NCI-H510A treated with DMSO at 0.1 percent for 48 hours (cell line): ENCODE measurements at places on chromosomes 16 and 17.

DNA sequence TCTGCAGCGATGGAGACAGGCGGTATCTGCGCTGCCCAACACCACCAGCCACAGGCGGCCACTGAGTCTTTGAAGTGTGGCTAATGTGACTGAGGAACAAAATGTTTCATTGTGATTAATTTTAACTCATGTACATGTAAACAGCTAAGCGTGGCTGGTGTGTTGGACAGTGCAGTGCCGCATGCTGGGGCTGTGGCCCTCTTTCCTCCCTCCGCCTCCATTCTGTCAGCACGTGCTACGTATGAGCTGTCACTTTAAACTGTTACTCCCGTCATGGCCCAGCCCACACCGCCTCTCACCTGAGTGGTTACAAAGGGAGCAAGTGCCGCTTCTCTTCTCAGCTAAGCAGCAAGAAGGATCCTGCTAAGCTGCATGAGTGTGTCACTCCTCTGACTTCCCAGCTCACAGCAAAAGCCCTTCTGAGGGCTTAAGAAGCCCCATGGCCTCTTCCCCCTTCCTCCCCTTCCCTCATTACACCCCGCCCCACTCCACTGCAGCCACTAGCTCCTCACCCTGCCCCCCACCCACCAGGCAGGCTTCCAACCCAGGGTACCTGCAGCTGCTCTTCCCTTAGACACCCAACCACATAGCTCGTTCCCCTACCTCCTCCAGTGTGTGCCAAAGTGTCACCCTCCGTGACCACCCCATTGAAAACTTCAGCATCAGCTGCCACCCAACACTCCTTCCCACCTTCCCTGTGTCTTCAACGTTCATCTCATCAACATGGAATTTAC is 15.0 kb downstream of the HASPIN start:
- peak; percentile 26 for DNase-seq

GRCh38 chr16:22979038-22979437 is 165.1 kb downstream of the HS3ST2 start:
- no peak for DNase-seq

GRCh38 chr17:81396278-81396721 is 1.0 kb downstream of the BAHCC1 start:
- DNase-seq, result no peak

- DNase-seq, result peak; percentile 42
Observed at GRCh38 chr17:19762515-19762961, 14.4 kb upstream of the ALDH3A1 start.

DNA sequence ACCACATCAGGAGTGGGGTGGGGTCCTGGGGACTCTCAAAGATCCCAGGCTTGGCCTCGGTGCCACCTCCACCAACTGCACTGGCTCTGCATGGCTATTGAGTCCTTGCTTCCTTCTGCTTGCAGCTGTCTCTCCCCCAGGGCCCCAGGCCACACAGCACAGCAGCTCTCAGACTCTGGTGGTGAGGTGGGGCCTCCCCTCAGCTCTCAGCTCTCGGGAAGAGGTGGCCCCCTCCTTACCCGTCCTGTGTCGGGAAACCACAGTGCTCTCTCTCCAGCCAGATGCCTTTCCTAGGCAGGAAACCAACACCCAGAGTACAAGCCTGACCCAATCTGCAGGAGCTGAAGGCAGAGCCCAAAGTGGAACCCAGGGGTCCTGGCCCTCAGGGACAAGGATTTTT is 18.5 kb downstream of the SRCIN1 start:
- DNase-seq, result no peak

DNA sequence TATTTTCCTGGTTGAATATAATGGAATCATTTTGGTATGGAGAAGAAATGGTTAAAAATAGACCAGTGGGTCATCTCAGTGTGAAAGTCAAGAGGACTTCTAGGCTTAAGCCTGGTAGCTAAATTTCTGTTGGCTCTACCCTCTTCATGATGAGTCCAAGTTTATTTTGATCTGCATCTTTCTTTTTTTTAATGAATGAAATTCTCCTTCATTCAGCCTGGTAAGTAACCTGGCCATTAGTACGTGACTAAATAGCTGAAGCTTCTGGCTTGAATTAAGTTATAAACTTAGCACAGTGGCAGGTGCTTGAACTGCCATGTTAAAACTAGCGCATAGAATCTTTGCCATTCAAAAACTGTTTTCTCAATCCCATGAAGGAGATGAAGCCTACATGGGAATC is 28.0 kb downstream of the NF1 start:
- DNase-seq, result no peak
